ENCODE measurements at places on chromosomes 6 and 20.

DNA sequence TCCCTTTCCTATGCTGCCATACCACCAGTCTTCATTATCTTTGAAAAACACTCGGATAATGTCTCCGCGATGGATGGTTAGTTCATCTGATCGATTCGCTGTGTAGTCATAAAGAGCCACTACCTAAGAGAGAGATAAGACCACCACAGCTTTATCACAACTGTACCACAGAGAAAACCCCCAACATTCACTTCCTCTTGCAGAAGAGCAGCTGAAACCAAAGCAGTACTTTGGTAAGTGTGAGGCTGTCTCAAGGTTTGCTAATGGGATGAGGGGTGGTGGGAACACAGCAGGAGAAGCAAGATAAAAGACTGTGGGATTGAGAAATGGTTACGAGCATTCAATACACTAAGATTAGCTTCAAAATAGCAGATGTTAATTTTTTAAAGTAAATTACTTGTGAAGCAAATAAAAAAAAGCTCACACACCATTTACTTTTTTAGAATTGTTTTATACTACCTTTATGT, 142.1 kb downstream of the MYB start:
- no peak for DNase-seq

- DNase-seq = peak; percentile 77
Observed at GRCh38 chr20:62740286-62741141, 31.9 kb downstream of the NTSR1 start.

DNA sequence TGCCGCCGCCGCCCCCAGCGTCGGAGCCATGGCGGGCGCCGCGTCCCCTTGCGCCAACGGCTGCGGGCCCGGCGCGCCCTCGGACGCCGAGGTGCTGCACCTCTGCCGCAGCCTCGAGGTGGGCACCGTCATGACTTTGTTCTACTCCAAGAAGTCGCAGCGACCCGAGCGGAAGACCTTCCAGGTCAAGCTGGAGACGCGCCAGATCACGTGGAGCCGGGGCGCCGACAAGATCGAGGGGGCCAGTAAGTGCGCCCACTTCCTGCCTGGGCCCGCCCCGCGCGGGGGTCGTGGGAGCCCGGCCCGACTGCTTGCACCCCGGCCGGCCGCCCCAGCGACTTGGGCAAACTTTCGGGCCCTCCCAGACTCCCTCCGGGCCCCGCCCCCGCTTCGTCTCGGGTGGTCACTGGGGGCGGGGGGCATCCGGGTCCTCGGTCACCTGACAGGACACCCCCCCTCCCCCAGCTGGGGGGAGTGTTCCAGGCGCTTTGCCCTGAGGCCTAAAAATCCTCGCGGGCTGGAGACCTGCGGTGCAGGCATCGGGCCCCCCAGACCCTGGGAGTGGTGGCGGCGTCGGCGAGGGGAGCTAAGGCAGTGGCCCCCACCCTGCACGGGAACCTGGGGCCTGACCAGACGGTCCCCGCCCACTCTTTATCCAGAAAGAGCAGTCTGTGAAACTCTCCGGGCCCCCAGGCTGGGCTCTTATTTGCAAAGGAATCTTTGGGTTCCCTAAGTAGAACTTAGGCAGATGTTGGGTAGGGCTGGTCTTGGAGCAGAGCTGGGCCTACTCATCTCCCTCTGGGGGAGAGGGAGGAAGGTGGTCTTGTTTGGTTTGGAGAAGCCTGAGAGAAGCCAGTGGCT, 501 bp downstream of the PLCG1 start:
- DNase-seq = peak; percentile 41

GRCh38 chr6:43947860-43948259, 177.8 kb downstream of the VEGFA start:
- DNase-seq = no peak

DNA sequence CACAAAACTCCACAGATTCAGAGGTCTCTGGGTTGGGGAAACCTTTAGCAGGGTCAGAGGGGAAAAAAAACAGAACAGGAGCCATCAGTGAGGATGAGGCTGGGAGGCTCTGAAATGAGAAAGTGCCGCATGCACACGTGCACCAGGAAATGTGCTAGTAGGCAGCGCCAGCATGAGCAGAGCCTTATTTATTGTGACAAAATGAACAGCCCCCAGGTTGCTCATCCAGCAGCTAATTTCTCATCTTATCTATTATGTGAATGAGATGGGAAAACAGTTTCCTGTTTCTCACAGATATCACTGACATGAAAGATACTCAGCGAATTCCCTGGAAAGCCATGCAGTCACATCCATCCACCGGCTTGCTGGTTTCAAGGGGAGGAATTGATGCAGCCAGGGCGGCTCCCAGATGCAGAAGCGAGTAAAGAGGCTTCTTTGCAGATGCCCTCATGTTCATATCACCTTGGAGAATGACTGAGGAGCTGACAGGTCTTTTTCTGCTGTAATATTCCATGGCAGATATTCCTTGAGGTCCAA, 176.1 kb downstream of the MBOAT1 start:
- DNase-seq = no peak

DNA sequence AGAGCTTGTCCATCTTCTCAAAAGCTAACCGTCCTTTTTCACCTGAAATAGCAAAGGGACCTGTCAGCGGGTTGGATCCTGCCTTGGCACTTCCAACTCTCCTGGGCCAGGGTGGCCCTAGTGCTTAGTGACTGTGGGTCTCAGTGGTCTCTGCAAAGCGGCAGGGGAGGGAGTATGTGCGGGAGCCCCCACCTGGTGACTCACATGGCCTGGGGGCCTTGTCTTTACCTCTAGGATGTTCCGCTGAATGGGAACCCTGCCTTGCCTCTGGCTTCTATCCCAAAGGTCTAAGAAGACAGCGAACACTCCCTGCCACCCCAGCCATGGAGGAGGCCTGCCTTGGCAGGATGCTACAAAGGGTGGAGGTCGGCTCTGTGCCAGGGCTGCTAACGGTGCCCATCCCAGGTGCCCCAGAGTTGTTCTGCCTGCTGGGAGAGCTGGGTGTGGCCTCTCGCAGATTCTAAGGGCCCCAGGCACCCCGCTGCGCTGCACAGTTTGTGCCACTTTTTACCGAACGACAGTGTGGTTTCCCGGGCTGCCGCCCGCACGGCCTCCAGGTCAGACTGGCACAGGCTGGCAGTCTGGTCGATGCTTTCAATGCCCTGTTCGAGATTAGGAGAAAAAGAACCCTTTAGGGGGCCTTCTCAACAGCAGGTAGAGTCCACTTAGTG, 77.2 kb downstream of the PTPN1 start:
- no peak for DNase-seq

DNA sequence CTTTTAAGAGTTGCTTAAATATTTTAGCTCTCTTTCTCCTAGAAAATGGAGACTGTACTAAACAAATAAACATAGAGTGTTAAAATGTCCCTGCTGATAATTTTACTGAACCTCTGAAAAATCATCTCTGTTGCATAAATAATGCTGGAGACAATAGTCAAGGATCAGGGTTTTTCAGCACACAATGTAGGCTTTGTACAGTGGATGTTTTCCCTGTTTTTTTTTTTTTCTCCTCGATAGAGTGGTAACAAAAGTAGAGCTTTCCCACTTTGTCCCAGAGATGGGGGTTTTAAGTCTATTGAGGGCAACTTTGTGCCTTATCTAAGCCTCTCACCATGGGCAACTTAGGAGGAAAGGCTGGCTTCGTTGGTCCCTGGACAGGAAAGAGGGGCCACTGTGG, 222.6 kb upstream of the HDDC2 start:
- DNase-seq = no peak

GRCh38 chr6:52617087-52617486, 40.2 kb upstream of the TRAM2 start:
- no peak for DNase-seq

GRCh38 chr6:86756640-86757229, 180.6 kb upstream of the HTR1E start:
- DNase-seq = no peak

GRCh38 chr6:128078276-128078675, 177.4 kb upstream of the THEMIS start:
- no peak for DNase-seq

DNA sequence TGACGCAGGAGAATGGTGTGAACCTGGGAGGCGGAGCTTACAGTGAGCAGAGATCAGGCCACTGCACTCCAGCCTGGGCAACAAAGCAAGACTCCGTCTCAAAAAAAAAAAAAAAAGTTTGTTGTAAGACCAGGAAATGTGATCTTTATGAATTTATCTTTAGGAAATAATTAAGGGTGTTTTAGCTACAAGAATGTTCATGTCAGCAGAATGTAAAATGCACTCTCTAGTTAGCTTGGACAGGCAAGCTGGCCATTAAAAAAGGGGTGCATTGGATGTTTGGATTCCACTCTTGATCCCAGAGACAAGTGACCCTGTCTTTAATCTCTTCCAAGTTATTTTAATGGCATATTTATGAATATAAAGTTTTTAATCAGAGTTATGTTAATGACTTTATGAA, 19.6 kb downstream of the ENPP3 start:
- no peak for DNase-seq

DNA sequence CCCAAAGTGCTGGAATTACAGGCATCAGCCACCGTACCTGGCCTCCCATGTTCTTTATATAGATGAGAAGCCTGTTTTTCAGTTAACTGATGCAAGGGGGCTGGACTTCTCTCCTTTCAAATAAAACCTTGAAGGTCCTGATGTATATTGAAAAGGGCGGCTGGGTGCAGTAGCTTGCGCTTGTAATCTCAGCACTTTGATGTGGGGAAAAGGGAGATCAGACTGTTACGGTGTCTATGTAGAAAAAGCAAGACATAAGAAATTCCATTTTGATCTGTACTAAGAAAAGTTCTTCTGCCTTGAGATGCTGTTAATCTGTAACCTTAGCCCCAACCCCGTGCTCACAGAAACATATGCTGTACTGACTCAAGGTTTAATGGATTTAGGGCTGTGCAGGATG, 16.1 kb upstream of the SAMHD1 start:
- no peak for DNase-seq

DNA sequence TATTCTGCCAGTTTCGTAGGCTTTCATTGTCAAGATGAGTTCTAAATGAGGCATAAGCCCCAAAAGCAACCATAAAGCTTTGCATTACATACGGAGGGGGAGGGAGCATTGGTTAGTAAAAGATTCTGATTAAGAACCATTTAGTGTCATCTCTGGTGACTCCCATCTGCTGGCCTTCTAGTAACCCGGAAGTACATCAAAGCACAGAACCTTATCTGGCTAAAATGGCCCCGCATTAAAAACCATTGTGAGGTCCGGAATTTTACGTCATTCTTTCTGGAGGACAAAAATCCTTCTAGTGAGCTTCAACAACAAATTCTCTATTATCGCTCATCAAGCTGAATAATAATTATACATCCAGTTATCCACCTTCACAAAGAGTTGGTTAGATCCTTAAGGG, 37.8 kb downstream of the METTL24 start:
- DNase-seq = no peak

- DNase-seq = no peak
Observed at GRCh38 chr6:7402716-7403115, 13.1 kb downstream of the RIOK1 start.

DNA sequence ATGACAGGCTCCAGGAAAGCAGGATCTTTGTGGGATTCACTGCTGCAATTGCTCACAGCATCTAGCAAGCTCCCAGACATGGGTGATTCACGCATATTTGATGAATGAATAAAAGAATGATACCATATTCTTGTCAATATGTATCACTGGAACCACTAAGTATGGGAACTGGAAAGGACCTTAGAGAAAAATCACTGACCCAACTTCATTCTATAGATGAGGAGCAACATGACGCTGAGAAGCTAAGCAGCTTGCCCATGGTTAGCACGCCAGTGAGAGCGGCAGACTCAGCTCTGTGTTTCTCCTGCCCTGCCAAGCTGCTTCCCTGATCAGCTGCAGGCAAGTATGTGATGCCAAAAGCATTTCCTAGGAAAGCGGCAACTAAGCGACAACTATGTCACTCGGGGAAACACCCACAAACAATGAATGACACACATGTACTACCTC, 66.8 kb downstream of the PPP1R3G start:
- DNase-seq = no peak

DNA sequence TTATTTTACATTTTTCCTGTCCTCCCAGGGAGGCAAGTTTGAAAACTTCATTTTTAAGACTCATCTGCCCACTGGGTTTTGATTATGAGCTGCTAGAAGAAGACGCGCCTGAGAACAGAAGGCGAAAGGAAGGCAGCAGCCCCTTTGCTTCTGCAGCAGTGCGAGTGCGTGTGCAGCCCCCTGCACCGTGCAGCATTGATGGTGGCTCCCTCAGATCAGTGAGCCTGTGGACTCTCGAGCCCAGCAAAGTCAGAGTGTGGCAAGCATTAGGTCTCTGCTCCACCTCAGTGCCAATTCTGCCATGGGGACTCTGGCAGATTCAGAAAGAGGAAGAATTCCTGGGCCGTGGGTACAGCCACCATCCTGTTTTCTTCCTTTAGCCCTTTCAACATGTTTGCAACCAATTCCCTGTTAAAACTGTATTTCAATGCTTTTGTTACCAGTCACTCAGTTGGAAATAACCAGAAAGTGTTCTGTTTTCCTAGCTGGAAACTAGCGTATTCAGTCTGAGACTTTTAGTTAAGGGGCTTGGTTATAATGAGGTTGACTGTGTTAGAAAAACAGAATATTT, 134.8 kb upstream of the OGFRL1 start:
- no peak for DNase-seq

DNA sequence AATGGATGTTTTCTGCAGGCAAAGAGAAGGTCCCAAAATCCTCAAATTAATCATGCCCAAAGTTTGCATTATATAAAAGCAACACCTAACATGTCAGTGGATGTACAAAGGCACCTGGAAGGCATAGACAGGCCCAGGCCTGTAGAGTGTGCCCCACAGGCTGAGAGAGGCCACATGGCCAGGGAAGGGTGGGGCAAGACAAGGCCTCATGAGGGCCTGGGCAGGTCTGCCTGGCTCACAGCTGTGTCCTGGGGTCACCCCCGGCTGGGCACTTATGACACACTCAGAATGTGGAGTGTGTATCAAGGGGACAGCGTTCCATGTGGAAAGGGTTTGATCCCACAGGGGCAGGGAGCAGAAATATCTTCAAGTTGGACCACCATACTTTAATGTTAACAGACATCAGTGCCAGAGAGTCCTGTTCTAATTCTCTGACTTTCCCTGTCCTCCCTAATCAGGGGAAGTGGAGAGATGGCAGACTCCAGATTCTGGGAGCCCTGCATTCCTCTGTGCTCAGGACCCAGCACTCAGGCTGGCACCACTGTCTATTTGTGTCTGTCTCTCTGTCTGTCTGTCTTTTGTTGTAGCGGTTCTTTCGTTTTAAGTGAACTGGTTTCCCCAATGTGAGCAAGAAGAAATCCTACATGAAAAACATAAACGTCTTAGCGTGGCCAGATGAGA, 178.3 kb upstream of the FOXA2 start:
- DNase-seq = no peak

DNA sequence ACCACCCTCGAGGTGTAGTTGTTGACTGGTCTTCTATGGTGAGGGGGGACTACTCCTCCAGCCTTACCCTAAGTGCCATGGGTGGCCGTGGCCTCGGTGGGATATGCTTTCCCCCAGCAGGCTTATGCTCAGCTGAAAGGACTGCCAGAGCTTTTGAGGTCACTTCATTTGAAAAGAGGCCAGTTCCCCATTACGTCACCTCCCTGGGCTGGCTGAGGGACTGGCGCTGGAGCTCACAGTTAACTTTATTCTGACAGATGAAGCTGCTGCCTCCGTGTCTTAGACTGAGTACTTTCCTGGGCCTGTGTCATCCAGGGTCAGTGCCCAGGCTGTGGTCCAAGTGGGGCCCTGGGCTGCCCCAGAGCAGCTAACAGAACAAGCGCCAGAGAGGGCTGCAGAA, 42.8 kb upstream of the PCMTD2 start:
- no peak for DNase-seq

Data from activated T-helper 1 cell treated with Interleukin-2 at 50 U/mL for 16 hours (primary cell).